ENCODE measurements at places on chromosomes 3 and 15.

DNA sequence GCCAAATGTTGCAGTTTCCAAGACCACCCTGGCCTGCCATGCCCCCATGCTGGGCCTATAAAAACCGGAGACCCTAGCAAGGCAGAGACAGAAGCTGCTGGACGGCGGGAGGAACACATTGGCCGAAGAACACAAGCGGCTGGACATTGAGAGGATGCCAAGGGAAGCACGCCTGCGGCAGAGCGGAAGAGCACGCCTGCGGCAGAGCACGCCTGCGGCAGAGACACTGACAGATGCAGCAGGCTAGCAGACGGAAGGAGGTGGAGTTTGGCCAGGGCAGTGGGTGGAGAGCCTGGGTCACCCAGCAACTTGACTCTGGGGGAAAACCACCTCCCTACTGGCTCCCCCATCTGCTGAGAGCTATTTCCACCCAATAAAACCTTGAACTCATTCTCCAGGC lies 322.3 kb upstream of the TBL1XR1 start:
- DNase-seq = no peak

DNA sequence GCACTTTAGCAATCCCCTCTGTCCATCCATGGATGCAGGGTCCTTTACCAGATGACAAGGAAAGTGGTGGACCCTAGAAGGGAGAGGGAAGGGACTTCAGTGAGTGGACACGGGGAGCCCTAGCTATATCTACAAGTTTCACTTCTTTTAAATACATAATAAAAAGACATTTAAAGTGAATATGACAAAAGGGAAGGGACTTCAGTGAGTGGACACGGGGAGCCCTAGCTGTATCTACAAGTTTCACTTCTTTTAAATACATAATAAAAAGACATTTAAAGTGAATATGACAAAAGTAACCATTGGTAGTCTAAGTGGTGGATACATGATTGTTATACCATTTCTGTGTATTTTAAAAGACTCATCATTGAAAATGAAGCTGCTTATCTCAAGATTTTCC lies 81.9 kb upstream of the HES1 start:
- DNase-seq = no peak

DNA sequence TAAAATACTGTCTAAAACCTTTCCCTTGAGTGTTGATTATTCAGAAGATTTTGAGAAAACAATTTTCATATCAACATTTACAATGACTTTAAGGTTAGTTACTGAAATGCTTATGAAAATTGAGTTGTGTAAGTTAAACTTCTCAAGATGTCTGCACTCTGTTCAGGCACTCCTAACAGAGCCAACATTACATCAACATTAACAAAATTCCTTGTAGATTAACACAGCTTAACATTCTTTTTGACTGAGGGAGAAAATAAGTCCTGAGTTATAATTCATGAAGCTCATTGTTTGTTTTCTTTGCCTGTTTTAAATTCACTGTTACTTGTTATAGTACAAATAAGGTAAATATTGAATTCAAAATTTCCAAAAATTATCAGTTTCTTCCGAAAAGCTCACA lies 9.0 kb downstream of the ACKR4 start:
- DNase-seq = no peak

DNA sequence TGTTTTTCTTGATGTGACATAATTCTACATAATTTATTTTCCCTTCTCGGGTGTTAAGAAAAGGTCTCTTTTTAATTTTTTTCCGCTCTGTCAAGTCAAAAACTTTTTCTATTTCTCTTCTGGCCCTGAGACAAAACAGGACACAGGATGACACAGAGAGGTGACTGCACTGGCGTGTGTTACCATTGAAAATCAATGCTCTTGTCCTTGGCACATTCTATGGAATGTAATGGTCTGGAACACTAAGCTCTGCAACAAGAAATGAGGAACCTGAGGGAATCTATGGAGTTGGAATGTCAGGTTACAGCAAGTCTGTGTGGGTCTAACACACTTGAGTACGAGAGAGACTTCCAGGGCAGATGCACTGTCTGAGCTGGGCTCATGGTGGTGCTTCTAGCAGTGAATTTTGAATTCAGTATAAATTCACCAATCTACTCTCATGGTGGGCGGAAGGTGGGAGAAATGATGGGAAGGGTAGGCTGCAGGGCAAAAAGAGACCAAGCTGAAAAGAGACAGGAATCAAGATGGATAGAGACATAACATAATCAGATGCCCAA lies 508.3 kb downstream of the TUSC7 start:
- peak; percentile 33 for DNase-seq

DNA sequence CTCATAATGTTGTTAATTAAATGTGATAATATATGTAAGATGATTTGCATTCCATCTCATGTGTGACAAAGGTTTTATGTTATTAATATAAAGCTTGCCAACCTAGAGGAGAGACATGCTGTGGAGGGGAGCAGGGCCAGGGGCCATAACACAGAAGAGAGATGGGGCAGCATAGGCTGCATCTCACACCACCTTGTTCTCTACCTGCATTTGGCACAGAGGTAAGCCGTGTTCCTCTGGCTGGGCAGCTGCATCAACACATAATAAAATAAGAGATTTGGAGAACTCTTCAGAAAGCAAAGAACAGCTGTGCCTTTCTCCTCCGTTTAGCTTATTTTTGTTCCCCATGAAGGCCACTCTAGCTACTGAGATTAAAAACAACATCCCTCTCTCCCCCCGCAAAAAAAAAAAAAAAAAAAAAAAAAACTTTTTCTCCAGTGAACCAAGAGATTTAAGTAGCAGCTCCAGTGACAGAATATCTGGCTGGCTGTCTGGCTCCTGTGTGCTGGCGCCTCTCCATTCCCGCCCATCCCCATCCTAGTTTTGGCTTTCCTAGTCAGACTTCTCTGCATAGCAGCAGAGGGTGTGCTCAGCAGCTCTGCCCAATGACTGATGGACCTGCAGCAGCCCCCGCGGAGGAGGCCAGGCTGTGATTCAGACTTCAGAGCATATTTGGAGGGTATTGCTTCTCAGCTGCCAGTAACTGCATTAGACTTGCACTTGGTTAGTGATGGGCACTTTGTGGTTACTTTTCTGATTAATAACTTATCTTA lies 52.2 kb upstream of the STXBP5L start:
- DNase-seq = peak; percentile 83

DNA sequence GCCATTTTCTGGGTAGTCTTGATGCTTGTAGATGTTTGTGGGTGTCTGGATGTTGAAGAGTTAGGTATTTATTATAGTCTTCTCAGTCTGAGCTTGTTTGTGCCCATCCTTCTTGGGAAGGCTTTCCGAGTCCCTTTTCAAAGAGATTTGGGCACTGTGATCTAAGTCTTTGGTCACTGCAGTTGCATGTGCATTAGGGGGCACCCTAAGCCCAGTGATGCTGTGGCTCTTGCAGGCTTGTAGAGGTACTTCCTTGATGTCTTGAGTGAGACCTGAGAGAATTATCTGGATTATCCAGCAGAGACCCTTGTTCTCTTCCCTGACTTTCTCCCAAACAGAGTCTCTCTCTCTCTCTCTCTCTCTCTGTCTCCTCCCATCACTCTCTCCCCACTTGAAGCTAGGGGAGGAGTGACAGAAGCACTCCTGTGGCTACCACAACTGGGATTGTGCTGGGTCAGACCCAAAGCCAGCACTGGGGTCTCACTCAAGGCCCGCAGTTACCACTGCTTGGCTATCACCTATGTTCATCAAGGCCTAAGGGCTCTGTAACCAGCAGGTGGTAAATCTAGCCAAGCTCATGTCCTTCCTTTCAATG lies 68.5 kb downstream of the TMCO5A start:
- peak; percentile 77 for DNase-seq

GRCh38 chr15:52808441-52808840 lies 18.3 kb upstream of the ONECUT1 start:
- DNase-seq = no peak

GRCh38 chr15:52496776-52497470 lies 31.8 kb downstream of the MYO5A start:
- no peak for DNase-seq

- DNase-seq = no peak
Observed at GRCh38 chr3:117820658-117821299, 1111.2 kb downstream of the TUSC7 start.

GRCh38 chr3:133441867-133442270 lies 42.0 kb downstream of the BFSP2 start:
- DNase-seq = no peak

- DNase-seq = no peak
Observed at GRCh38 chr3:26683902-26684301, 61.3 kb downstream of the LRRC3B start.

DNA sequence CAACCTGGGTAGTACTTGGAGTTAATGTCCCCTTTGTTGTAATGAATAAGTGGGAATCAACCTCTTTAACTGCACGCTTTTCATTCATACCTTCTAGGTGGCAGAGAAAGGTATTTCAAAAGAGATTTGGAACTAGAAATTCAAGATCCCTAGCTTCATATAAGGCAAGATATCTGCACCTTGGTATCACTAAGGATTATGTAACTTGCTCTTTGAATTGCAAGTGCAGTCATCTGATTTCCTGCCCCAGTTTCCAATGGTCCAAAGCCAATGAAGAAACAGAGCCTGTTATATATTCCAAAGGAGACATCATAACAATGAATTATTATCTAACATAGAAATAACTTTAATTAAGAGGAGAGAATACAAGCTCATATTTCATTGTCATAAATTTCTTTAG lies 54.8 kb upstream of the CMSS1 start:
- DNase-seq = no peak

DNA sequence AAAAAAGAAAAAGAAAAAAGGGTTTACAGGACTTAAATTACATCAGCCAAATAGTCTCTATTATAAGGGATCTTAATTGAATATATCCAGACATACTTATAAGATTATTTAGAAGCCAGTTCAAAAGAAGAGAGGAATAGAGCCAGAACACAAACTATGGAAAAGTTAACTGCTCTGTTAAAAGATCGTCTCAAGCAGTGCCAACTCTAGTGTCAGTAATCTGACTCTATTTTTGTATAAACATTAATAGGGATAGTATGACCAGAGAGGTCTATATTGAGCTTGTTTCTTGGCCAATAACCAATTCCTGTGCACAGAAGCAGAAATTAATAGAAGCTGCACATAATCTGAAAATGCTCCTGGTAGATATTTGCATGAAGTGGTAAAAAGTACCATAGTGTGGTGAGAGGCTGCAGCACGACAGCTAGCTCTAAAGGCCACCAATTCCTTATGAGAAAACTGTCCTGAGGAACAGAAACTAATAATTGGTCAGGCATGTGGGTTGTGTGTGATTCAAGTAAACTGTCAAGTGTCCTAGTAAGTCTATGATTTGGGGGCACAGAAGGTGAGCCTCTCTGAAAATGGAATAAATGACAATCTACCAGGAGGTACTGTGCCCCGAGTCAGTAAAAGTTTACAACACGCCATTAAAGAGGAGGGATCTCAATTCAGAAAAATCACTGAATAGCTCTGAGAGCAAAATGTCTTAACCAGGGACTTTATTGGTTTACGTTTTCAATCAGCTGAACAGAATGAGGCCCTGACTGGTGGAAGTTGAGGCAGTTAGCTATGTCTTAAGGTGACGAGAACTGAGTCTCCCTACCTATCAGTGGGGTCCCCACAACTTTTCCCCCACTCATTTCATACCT lies 51.5 kb upstream of the NANOGP8 start:
- DNase-seq = no peak

DNA sequence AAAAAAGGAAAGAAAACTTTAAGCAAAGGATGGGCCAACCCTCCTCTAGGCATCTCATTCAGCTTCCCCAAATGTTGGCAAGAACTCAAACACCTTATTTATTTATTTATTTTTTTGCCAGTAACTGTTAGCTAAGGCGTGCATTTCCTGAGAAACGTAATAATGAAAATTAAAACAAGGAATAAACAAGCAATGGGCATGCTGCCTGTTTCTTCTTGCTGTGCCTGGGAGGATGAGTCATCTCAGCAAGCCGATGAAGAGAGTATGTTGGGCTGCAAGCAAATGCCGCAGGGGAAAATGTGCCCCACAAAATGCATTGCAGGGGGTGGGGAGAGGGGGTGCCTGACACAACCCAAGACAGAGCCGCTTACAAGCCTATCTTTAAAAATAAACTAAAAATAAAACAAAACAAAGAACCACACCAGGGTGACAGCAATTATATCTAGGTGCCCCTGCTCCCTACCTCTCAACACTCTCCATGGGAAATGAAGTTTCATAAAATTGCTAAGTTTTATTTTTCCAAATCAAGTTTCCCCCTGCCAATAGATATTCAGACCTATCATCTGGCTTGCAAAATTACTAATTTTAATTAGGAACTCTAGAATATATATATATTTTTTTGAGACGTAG lies 40.3 kb downstream of the EIF4E3 start:
- DNase-seq = peak; percentile 76

DNA sequence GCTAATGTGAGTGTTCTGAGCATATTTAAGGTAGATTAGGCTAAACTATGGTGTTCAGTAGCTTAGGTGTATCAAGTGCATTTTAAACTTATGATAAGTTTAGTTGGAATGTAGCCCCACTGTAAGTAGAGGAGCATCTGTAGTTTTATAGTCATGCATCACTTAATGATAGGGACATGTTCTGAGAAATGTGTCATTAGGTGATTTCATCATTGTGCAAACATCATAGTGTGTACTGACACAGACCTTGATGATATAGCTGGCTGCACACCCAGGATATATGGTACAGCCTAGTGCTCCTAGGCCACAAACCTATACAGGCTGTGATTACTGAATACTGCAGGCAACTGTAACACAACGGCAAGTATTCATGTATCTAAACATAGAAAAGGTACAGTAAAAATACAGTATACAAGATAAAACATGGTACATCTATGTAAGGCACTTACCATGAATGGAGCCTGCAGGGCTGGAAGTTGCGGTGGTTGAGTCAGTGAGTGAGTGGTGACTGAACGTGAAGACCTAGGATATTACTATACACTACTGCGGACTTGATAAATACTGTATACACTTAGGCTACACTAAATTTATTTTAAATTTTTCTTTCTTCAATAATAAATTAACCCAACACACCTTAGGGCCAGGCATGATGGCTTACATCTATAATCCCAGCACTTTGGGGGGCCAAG lies 17.9 kb downstream of the DNAH1 start:
- DNase-seq = no peak

DNA sequence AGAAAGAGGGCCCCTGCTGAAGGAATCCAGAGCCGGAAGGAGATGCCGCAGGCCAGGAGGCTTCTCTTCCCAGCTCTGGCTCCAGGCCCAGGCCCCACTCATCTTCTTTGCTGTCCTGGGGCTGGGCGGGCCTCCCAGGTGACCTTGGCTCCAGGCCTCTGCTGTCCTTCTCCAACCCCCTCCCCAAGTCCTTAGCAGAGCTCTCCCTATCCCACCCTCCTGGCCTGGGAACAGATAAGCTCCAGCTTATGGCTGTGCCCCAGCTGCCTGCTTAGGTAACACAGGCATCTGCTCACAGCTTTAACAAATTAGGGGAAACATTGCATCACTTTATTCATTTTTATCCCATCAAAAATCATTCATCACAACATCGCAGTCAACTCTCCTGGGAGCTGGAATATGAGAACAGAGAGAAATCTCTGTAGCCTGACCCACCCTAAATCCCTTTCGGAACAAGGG lies 86.9 kb downstream of the SEMA5B start:
- no peak for DNase-seq

- DNase-seq = no peak
Observed at GRCh38 chr15:36905908-36906307, 194.4 kb downstream of the MEIS2 start.
